ENCODE measurements at places on chromosomes 1 and 21.

DNA sequence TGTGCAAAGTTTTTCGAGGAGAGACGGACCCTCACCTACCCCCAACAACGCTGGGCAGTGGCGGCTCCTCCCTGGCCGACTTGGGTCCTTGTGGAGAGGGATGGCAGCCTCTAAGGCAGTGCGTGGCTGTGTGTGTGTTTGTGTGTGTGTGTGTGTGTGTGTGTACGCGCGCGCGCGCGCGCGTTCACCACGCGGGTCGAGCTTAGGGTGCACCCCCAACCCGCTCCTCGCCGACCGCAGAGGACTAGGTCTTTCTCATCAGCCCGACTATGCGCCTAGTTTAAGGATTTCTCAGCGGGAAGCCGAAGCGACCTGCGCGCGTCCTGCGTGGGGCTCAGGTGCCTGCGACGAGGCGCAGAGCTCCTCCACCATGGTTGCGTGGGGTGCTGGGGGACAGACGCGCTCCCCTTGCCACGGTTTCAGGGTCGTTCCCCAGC is 940 bp downstream of the SOX13 start:
- H3K36me3 ChIP-seq: no peaks in the 10 kb centered on the region
- peak overlapping the region; percentile 72 for H3K4me3 ChIP-seq
- H3K4me1 ChIP-seq: peaks cover 43% of the 10 kb centered on the region
- H3K27ac ChIP-seq: peak overlapping the region; percentile 97
- no peaks in the 10 kb centered on the region for H3K27me3 ChIP-seq

- H3K27me3 ChIP-seq: no peaks in the 10 kb centered on the region
- DNase-seq: no peak
- H3K4me1 ChIP-seq: peaks cover 12% of the 10 kb centered on the region
- H3K36me3 ChIP-seq: no peaks in the 10 kb centered on the region
- no peak overlapping the region for H3K27ac ChIP-seq
Measured at GRCh38 chr1:174008979-174009378, 13.2 kb downstream of the RC3H1 start.

GRCh38 chr1:109386054-109386717 is 11.5 kb downstream of the SORT1 start:
- H3K36me3 ChIP-seq: no peaks in the 10 kb centered on the region
- peaks cover 31% of the 10 kb centered on the region for H3K4me1 ChIP-seq
- H3K4me3 ChIP-seq: no peak overlapping the region
- DNase-seq: no peak
- peak overlapping the region; percentile 93 for H3K27ac ChIP-seq

DNA sequence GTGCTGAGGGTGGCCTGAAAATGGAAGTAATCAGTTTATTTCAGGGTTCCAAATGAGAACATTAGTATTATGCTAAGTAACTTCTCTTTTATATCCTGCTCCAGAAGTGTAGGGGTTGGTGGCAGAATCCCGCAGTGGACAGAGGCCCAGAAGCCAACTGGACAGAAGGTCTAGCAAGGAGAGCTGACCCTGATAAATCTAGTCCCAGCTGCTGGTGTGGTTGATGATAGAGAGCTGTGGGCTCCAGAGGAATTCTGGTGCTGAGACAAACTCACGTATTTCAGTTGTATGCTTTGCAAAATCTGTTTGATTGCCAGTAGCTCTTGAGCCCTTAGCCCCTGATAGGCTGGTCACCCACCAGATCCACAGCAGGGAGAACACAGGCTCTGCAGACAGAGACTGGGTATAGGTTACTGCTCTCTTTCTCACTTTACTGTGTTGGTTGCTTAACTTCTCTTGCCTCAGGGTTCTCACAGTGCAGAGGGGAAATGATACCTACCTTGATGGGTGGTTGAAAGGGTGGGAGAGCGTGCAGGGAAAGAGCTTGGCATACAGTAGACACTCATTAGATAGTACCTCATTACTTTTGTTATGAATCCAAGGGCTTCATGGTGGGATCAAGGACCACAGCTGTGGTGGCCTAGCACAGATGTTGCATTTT is 29.6 kb upstream of the CACNA1E start:
- no peak overlapping the region for H3K4me3 ChIP-seq
- no peak overlapping the region for H3K27ac ChIP-seq
- no peaks in the 10 kb centered on the region for H3K27me3 ChIP-seq
- H3K36me3 ChIP-seq: no peaks in the 10 kb centered on the region

DNA sequence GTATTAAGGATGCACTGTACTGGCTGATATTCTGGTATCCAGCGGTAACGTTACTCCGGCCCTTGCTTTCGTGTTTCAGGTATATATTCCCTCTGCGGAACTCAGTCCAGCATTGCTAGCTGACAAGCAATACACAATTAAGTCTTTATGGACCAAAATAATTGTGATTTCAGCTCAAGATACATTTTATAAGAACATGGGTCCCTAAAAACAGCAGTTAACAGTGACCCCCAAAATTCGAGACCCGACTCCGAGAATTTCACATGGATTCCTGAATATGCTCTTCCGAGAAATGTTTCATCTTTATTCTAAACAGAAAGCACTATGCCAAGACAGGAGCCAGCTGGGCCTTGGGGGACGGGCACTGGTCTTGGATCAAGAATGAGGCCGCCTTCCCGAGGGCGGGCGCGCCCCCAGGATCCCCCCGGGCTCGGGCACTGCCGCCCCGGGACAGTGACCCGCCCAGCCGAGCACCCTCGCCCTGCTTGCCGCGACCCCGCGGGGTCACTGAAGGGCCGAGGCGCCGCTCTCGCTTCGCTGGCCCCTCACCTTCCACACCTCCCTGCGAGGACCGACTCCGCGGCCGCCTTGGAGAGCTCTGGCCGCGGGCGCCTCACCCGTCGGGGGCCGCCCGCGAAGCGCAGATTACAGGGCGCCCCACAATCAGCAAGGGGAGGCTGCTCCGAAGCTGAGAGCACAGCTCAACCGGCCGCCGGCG is 610 bp downstream of the SCYL3 start:
- H3K36me3 ChIP-seq: no peaks in the 10 kb centered on the region
- no peaks in the 10 kb centered on the region for H3K27me3 ChIP-seq
- DNase-seq: peak; percentile 27

GRCh38 chr1:187763465-187763864 is 934.7 kb downstream of the PLA2G4A start:
- H3K4me1 ChIP-seq: no peaks in the 10 kb centered on the region
- H3K27ac ChIP-seq: no peak overlapping the region
- no peaks in the 10 kb centered on the region for H3K36me3 ChIP-seq
- H3K27me3 ChIP-seq: no peaks in the 10 kb centered on the region
- DNase-seq: no peak

DNA sequence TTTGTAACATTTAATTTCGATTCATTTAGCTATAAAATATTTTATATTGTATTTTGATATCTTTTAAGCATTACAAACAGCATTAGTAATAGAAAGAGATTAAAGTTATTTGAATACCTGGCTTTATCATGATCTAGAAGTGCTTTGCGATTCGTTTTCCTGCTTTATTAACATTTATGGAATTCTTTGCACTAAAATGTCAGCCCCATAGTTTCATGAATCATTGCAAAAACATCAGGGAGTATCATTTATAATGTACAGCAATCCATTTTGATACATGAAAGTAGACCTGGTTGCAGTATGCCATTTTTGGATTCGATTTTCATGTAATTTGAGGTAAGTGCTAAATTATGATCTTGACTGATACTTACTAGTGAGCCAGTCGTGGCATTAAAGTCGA is 108.0 kb upstream of the DPYD start:
- DNase-seq: no peak
- no peaks in the 10 kb centered on the region for H3K4me1 ChIP-seq
- H3K27ac ChIP-seq: no peak overlapping the region
